ENCODE measurements at places on chromosomes 5 and 9.

DNA sequence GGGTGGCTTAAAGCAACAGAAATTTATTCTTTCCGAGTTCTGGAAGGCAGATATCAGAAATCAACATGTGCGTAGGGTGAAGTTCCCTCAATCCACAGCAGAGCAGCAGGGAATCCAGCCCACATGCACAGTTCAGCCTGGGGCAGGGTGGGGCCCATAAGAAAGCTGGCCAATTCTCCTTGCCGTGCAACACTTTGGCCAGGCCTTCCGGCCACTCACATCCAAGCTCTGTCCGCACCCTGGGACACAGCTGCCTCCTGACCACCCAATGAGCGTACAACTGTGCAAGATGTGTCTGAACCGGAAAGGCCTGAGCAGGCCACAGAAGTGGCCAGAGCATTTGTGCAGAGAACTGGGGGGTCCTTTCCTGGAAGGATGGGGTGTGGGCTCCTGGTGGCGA is 274.9 kb downstream of the GADD45G start:
- no peak for DNase-seq

DNA sequence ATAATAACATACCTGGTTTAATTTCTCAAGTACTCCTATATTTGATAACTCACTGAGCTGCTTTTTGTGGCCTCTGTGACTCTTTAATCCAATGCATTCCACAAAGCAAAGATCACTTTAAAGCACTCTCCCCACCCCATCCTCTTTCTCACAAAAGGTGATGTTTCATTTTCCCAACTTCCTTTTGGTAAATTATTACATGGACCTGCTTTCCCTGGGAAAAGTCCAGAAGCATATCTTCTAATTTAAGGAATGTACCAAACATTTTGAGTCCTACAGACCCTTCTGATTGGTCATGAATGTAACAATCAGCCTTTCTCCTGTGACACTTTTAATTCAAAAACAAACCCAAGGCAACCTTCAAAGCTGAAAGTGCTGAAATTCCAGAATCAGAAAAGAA is 71.1 kb downstream of the MLLT3 start:
- DNase-seq = no peak

GRCh38 chr9:133967024-133967741 is 24.9 kb downstream of the VAV2 start:
- no peak for DNase-seq

GRCh38 chr5:82100303-82101077 is 128.7 kb downstream of the ATG10 start:
- no peak for DNase-seq

DNA sequence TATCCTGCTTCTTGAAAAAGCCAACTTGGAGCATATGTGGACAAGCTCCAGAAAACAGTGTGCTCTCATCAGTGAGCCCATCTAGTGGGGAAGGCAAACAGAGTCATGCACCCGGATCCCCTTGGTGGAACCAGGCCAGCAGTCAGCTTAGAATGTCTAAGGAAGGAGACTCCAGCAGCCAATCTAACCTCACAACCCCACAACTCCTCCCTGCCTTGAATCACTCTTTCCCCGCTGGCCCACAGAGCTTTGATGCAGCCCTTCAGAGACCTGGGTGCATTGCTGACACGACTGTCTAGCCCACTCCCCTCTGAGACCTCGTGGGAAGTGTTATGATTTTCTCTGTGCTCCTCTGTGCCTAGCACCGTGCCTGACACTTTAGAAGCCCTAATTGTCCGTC is 623.7 kb downstream of the BNC2 start:
- no peak for DNase-seq

GRCh38 chr9:36037549-36038122 is 923 bp downstream of the RECK start:
- no peak for DNase-seq

DNA sequence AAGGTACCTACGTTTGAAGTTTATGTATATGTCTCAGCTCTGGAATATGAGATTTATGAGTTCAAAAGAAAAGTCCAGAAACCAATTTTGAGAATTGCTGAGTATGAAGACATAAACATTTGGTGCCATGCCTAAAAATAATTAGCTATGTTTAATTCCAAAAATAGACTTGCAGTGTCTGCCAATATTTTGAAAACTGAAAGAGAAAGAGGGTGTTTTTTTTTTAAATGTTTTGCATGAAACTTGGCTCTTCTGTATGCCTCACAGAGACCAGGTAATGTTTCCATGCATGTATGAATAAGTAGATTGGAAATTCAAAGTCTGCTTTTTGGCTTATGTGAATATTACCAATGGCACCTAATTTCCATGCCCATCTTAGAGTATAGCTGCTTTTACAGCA is 634.4 kb upstream of the C9orf72 start:
- no peak for DNase-seq

DNA sequence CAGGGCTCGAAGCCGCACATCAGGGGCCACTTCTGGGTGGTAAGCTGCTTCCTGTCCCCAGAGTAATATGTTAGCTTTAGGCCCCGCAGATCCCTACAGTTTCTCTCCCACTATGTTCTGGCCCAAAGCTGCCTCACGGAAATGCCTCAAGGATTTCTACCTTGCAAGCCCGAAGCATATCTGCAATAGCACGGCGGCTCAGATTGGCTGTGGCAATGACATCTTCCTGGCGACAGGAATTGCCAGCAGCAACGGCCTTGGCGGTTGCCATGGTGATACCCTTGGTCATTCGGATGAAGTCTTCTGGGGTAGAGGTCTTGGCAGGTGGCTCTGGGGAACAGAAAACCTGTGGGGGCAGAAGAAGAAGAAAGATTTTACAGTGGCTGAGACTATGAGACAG is 10.3 kb upstream of the TPM2 start:
- DNase-seq = no peak

DNA sequence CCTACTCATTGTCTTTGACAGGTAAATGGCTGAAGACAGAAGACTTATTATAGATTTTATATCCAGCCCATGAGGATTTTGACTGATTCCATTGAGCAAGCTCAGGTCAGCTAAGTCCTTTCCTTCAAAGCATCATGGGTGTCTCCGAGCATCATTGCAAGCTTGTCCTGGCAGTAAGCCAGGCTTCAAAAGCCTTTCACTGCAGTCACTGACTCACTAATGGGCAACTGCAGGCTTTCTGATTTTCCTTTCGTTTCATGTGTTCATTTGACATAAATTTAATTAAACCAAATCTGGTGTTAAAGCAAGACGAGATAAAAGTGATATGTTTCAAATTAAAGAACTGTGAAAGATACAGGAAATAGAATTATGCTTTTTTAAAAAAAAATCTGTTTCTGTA is 426.2 kb downstream of the ANXA1 start:
- no peak for DNase-seq

DNA sequence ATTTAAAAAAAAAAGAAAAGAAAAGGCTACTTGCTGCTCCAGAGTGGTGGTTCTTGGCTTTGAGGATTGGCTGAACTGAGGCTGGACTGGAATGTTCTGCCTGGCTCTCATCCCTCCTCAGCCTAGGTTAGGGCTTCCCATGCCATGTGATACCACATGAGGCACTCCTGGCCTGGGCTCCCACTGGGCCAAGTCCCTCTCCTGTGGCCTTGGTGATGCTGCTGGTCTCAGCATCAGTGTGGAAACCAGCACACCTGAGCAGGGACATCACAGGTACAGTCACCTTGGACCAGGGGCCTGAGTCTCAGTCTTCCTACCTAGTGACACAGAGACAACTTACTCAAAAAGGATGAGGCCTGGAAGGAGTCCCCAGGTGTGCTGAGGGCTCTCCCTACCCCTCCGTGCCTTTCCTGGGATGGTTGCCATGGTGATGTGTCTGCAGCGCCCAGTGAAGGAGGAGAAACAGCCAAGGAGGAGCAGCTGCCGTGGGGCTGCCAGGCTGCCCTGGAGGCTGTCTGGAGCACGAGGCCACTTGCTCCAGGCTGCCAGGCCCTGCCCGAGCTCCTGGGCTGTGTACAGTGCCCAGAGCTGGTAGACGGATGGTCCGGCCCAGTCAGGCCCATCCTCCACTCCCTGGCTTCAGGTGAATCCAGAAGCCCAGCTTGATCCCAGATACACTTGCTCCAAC is 71.0 kb downstream of the WNK2 start:
- no peak for DNase-seq

DNA sequence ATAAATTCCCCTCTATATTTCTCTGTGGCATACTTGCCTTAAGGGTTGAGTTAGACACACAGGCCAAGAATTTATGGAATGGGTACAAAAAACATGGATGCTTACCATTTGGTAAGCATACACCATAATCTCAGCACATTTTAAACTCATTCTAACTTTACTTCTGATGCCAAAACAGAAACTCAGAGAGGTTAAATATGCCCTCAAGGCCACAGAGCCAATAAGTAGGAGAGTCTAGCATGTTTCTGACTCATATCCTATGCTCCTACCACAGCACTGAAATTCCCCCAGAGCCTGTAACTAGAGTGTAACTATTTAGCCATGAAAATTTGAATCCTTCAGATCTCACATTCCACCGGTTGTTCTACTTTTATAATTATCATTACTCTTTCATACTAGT is 559.7 kb downstream of the ACTL7B start:
- no peak for DNase-seq

GRCh38 chr5:124652514-124652819 is 94.0 kb downstream of the ZNF608 start:
- no peak for DNase-seq
